Fibroblast of the aortic adventitia (primary cell): ENCODE measurements at places on chromosomes 12 and 14.

DNA sequence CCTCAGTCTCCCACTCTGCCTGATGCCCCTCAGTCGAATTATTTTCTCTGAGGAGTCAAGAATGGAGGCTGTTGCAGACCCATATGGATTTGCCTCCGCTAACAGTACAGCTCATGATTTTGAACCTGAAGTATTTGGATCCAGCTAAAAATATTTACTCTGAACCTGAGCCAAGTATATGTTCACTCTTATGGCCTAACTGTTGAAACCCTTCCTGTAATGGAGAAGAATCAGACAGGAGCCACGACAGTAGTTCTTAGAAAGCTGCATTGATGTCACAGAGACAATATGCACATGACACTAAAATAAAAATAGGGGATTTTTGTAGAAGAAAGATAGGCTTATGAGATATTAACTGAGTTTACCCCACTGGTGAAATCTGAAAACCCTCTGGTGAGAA, 1128.3 kb upstream of the FLRT2 start:
- DNase-seq: no peak

DNA sequence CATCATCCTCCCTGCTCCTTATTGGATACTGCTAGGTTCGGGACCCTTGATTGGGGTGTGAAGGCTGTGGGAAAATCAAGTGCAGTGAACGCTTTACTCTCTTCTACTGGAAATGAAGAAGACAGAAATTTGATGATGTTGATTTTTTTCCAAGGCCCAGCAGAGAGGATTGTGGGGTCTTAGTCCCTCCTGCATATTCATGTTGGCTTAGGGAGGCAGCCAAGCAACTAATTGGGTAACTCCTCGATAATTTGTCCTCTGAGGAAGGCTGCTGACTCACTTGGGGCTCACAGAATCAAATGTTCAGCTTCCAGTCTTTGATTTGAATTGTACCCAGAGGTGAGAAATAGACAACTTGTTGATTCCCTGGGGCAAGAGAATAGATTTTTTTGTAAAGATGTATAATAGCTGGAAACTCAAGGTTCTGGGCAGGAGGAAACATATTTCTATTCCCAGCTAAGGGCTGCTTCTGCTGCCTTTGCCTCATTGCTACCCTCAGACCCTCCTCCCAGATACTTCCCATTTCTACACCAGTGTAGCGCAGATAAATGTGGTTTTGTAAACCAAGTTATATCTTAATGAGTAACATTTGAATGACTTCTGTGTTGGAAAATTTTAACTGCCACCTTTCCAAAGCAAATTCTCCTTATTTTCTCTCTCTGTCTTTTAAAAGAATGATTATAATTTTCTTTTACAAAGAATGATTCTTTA, 21.7 kb downstream of the NEUROD4 start:
- no peak for DNase-seq

DNA sequence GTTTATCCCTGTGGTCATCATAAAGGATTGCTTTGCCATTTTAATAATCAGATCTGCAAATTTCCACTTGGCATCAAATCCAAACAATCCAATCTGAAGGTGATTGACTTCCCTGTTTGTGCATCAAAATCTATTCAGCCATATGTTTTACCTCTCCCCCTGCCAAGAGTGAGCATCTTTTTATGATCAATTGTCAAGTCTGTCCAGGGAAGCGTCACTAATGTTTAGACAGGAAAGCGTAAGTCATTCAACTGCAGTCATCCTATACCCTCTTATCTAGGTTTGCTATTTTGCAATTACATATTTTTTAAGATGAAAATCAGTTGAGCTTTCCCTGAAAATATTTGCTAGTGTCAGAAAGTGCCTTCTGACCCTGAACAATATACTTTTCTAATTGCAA, 1224.1 kb upstream of the SEL1L start:
- no peak for DNase-seq

GRCh38 chr12:91395628-91396135, 213.1 kb upstream of the DCN start:
- no peak for DNase-seq

GRCh38 chr12:116444590-116444943, 114.6 kb upstream of the MAP1LC3B2 start:
- DNase-seq: no peak

- DNase-seq: no peak
Measured at GRCh38 chr14:96059519-96060135, 20.5 kb downstream of the C14orf132 start.

DNA sequence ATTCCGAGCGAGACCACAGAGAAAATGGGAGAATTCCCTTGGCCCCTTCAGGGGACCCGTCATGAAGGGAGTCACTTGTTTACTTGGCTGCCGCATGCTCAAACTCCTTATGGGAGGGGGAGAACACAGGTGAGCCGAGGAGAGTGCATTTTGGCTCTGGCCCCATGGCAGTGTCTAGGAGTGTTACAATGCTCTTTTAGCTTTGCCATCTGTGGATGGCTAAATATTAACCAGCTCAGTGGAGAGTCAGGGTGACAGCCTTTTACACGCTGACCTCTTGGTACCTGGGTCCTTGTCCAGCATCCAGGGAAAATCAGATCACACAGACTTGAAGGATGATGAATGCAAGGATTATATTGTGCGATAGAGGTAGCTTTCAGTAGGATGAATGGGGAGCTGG, 146.4 kb upstream of the ATXN7L3B start:
- no peak for DNase-seq

DNA sequence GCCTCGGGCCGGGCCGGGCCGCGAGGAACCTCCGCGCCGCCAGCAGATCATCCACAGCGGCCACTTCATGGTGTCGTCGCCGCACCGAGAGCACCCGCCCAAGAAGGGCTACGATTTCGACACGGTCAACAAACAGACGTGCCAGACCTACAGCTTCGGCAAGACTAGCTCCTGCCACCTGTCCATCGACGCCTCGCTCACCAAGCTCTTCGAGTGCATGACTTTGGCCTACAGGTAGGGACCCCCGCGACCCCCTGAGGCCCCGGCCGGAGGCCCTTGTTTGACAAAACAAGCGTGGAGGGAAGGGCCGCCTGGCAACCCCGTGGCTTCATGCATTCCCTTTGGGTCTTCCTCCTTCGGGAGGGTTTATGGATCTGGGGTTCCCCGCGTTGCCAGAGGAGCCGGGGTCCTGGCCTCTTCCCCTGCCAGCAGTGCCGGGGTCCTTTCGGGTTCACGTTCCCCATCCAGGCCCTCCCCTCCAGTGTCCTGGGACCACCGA, 526 bp downstream of the MLXIP start:
- DNase-seq: no peak

GRCh38 chr12:71426300-71427047, 13.1 kb upstream of the LGR5 start:
- DNase-seq: peak; percentile 27

- no peak for DNase-seq
Measured at GRCh38 chr12:42508913-42509460, 80.6 kb downstream of the PRICKLE1 start.

- peak; percentile 40 for DNase-seq
Measured at GRCh38 chr14:103654619-103655018, 25.6 kb downstream of the KLC1 start.

DNA sequence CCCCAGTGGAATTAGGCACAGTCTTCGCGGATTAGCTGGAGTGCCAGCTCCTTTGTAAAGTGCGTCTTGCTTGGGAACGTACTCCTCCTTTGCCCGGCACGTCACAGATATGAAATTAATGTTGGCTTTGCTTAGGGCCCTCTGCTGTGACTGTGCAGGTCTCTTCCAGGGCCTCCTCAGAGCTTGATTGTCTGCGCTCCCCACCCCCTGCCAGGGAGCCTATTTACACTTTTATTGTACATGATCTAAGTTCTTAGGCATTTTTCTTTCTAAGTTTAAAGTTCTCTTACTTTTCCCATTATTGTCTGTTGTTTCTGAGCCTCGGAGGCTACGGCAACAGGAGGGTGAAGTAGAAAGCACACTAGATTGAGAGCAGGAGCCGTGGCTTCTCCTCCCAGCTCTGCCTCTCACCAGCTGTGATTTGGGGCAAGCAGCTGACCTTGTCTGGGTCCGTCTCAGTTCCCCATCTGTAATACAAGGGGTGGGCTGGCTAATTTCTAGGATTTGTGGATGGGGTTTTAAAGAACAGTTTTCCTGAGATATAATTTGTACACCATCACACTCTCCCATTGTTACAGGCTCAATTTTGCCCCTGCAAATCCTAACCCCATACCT, 81.8 kb downstream of the TSPAN9 start:
- DNase-seq: peak; percentile 46

GRCh38 chr14:68928770-68929550, 50.1 kb downstream of the ACTN1 start:
- no peak for DNase-seq

- peak; percentile 82 for DNase-seq
Measured at GRCh38 chr14:96275177-96276112, 19.4 kb downstream of the BDKRB1 start.

GRCh38 chr12:104761091-104761490, 197.0 kb downstream of the SLC41A2 start:
- no peak for DNase-seq

DNA sequence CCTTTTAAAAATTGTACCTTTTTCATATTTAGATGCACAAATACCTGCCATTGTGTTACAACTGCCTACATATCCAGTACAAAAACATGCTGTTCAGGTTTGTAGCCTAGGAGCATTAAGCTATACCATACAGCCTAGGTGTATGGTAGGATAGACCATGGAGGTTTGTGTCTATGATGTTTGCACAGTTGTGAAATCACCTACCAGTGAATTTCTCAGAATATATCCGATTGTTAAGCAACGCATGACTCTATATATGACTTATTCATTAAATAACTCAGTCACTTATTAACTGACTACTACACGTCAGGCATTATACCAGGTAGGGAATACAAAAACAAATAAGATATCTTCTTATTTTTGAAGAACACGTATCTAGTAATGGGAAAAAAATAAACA, 26.2 kb upstream of the ETNK1 start:
- DNase-seq: no peak

DNA sequence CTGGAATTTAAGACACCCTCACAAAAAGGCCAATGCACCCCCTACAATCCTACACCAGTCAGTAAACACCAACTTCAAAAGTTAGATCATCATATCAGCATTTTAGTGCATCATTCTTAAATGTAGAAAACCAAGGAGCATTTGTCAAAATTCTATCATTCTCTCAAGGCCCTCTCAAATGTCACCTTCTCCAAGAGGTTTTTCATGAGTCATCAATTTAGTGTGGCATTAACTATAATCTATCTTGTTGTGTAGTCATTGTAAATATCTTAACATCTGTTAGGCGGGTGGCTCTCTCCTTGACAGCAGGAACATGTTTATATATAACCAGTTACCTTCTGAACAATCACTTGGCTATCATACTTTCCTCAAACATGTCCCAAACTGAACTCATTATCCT, 62.1 kb upstream of the G2E3 start:
- no peak for DNase-seq

DNA sequence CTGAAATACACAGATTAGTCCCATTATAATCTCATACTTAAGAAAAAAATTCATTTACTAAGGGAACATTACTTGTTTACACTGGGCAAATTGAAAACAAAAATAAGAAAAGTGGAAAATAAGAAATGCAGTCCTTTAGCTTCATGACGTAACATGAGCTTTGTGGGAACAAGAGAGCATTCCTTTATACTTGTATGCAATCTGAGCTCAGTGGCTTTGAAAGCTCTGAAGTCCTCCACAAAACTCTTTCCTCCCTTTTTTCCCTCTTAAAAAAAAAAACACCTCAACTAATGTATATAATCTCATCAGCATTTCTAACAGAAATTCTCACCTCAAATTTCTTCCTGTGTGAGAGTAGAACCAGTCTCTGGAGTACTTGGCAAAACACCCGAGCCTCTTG, 76.9 kb upstream of the OTX2 start:
- no peak for DNase-seq

DNA sequence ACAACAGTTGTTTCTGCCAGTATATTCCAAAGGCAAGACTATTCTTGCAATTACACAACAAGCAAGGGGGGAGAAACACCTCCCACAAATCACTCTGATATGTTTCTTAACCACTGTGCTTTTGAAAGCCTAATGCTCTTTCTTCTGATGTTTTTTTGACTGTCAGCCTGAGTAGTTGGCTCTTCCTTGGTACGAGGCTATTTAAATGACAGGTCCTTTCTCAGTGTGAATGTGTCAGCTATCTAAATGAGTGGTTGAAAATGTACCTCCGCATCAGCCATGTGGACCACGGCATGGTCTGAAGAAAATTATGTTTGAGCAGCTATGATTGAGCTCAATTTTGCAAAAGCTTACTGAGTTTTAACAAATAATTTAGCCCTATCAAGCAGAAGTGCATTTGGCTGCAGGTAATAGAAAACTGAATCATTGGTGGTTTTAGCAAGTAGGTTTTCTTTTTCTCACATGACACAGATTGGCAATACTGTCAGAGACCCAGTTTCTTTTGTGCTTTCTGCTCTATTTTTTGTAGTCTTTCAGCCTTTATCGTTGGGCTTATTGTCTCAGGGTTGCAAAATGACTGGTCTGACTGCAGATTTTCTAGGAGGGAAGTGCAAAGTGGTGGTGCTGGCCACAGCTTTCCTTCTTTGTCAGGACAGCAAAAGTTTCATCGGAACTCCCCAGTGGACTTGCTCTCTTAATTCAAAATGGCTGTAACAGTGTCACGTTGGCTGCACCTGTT, 162.8 kb downstream of the RGS6 start:
- no peak for DNase-seq

GRCh38 chr14:23365732-23366425, 907 bp upstream of the EFS start:
- no peak for DNase-seq

DNA sequence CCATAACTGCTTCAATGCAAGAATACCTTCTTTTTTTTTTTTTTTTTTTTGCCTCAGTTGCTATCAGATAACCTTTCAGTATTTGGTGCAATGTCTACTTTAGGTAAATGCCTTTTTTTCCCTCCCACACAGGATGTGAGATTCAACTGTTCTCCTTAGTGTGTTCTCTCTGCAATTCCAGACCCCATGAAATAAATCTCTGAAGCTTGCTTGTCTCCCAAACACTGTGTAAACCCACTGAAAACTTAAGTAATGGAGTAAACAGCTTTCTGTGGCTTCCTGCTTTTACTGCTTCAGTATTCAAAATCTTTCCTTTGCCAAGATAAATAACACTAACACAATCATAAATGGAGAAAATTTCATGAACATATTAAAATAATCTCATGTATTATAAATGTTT, 55.8 kb upstream of the CLEC14A start:
- DNase-seq: no peak

GRCh38 chr14:60944204-60944603, 36.7 kb downstream of the TRMT5 start:
- no peak for DNase-seq

GRCh38 chr14:74608959-74609611, 3.0 kb downstream of the LTBP2 start:
- DNase-seq: peak; percentile 94

- no peak for DNase-seq
Measured at GRCh38 chr14:105880616-105881015, 354.2 kb downstream of the TMEM121 start.

- peak; percentile 69 for DNase-seq
Measured at GRCh38 chr14:75282170-75282554, 3.5 kb downstream of the FOS start.

DNA sequence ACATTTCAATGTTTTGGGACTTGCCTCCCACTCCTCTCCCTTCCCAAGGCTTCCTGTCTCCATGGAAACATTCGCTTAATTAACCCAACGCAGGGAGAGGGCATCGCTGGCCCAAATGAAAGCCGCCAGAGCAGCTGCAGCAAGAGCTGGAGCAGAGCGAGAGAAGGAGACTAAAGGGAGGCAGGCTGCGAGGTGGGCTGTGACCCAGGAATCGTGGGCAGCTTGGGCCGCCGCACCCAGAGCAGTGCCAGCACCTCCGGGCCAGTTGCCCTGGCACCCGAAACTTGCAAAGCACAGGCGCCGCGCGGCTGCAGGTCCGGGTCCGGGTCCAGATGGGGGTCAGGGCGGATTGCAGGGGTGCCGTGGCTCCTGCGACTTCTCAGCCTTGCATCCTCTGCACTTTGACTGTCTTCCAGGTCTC, 43.5 kb upstream of the PTPRQ start:
- no peak for DNase-seq
